Activated CD8-positive, alpha-beta memory T cell treated with anti-CD3 and anti-CD28 coated beads, Interleukin-2, amount 50 U/mL, for 4 hours (primary cell): ENCODE measurements at places on chromosomes 12 and 14.

DNA sequence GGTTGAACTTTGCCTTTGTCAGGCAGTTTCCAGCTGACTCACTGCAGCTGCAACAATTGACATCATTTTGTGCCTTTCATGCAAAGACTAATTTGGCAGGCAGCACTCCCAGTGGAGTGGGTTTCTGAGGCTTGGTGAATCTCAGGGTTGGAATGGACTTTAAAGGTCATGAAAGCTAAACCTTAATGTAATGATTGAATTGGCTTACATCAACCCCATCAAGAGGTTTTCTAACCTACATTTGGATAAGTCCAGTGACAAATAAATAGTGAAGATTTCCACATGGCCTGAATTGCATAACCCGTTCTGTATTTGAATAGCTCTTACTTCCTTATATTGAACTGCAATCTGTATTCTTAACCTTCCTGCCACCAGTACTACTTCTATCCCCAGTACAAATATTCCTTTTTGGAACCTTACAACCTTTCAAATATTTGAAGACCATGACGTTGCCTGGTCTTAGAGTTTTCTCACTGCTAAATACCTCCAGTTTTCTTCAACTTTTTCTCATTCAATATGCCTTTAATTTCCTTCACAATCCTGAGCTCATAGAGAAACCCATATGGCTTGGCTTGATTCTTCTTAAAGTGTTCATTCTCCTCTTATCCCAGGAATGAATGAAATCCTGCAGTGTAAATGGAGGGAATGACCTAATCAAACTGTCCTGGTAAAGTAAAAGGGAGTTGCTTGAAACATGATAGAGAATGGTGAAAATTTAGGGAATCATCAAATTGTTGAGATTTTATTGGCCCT is 168.1 kb upstream of the NOVA1 start:
- DNase-seq: no peak

DNA sequence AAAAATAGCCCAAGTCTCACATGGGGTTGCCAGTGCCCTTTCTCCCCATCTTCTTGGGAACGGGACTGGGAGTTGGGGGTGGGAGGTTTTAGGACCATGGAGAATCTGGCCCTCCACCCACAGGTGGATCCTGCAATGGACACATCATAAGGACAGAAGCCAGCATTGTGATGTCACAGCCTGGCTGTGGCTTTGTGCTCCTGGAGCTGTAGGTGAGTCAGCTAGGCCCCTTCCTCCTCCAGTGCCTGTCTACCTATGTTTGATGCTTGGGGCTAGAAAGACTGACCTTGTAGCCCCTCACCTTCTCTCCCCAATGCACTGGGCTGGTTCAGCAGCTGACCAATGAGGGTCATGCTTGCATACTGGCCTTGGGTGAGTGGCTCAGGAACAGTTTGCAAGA is at the start of gene CCDC197:
Gene CCDC197 (plus strand): TSS at position 220 of the 400 bp plus-strand sequence. CDS start 831 bp downstream, outside the sequence.
- DNase-seq: no peak

- no peak for DNase-seq
Measured at GRCh38 chr12:39230086-39230485, 212.8 kb downstream of the KIF21A start.

DNA sequence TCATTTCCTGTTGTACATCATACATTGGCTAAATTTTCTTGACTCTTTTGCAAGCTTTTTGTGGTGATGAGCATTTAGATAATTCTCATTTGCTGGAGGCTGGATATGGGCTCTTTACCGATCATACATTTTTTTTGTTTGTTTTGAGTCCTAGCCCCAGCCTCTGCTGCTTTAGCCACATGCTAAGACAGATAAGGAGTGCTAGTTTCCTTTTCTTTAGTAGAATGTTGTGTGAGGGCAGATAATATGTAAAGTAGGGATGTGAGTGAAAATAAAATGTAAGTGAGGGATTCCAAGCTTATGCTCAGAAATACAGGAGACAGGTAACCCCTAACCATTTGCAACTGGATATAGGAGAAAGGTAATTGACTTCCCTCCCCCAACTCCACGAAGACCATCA is 405.7 kb downstream of the TRHDE start:
- DNase-seq: no peak

GRCh38 chr14:64549791-64550620 is at the start of gene PPP1R36:
Gene PPP1R36 (plus strand): TSS chr14:64549961. CDS start chr14:64549998, 37 bp downstream.
- DNase-seq: peak; percentile 47

DNA sequence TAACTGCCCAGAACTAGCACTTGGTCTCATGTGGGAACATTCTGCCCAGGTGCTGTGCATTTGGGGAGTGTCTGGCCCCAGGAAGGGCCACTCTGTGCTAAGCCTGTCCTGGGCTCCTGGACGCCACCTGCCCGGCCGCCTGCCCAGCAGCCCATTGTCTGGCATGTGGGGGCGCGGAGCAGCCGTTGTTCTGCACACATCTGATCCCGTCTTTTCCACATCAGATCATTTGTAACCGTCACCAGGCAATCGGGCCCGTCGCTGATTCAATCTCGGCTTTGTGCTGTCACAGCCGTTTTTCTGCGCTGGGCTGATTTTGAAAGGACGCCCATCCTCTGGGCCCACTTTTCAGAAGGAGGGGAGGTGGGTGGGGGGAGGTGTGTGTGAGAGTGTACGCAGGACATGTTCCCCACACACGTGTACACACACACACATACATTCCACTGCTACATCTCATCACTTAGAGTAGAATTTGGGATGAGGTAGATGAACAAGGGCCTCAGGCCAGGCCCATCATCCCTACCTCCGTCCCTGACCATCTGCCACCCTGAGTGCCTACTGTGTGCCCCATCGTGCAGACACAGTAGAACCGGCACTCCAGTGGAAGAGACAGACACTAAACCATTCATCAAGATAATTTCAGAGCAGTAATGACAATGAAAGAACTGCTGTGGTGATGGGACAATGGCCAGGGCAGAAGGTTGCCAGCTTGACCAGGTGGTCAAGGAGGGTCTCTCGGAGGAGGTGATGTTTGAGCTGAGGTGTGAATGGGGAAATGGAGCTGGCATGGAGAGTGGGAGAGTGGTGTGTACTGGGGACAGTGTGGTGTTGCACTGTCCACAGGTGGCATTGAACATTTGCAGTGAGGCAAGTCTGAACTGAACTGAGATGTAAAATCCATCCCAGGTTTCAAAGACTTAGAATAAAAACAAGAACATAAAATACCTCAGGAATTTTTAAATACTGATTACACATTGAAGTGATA is 19.0 kb downstream of the FAM222A start:
- DNase-seq: peak; percentile 6

- DNase-seq: no peak
Measured at GRCh38 chr14:58919217-58919616, 269.2 kb upstream of the DAAM1 start.

GRCh38 chr12:113197518-113198077 is 12.1 kb downstream of the RITA1 start:
- DNase-seq: no peak

- DNase-seq: no peak
Measured at GRCh38 chr12:85523197-85523596, 243.2 kb downstream of the ALX1 start.

- DNase-seq: no peak
Measured at GRCh38 chr12:6494258-6494743, 399 bp downstream of the NCAPD2 start.

- DNase-seq: peak; percentile 35
Measured at GRCh38 chr14:106875503-106875902, 1349.1 kb downstream of the TMEM121 start.

GRCh38 chr12:6231359-6232268 is 31.4 kb downstream of the CD9 start:
- no peak for DNase-seq

- DNase-seq: no peak
Measured at GRCh38 chr12:68264857-68265256, 11.5 kb upstream of the IL22 start.

DNA sequence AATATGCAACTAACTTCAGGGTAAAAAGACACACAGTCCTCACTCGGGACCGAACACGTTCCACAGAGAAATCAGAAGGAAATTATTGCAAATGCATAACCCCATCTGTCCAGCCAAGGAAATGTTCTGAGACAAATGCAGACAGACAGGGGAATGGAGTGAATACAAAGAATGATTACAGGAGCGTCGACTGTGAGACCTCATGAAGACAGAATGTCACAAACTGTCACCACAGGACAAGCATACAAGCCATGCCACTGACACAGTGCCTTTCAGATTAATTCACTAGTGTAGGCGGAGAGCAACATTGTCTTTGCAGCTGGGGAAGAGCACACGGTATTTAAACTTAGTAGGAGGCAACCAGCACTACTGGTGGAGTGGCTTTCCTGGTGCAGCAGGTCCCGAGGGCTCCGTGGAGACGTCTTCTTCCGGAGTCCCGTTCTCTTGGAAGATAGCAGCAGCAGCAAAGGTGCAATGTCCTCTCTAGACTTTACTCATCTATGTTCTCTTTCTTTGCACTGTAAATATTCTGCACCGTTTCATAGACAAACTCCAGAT is 44.6 kb downstream of the FBXO21 start:
- DNase-seq: no peak

GRCh38 chr14:54106661-54107377 is 150.2 kb upstream of the BMP4 start:
- no peak for DNase-seq

DNA sequence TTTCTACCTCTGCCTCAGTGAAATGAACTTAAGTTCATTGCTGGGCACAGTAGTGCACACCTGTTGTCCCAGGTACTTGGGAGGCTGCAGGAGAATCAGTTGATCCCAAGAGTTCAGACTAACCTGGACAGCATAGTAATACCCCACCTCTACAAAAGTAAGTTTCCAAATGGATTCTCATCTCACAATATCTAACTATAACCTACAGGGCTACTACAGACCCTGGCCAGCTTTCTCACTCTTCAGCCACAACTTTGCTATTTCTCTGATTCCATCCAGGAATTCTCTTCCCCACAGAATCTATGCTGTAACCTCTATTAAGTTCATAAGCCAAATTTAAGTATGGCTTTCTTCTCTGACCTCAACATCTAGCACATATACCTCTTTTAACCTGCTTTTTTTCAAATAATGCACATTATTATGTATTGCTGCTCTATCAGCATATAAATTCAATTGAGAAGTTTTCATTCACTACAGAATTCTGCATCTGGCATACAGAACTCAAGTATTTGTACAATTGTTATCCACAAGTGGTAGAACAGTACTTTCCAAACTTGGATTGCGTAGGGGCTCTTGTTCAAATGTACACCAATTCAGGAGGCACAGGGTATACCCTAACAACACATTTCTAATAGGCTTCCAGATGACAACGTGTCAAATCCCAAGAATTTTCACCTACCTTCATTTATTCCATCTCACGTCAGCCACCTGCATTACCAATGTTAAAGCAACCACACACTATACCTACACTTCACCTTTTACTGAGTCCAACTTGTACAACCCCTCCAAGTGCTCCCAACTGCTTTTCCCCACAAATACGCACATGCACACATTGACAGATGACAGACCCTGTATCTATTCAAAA is 3.8 kb downstream of the RPS29 start:
- no peak for DNase-seq

GRCh38 chr14:54591461-54591860 is 24.5 kb downstream of the SAMD4A start:
- DNase-seq: no peak
